ENCODE measurements at places on chromosomes 12 and 14. TPM values are rescaled to one million over a fixed set of nuclear protein-coding genes. Genes with fewer than 3 reads are reported as not detected.
A peak's percentile ranks its signal among the peaks of the same experiment; 100 is the strongest.

GRCh38 chr12:98464190-98464589 lies 51.2 kb upstream of the TMPO start:
- DNase-seq, result no peak

DNA sequence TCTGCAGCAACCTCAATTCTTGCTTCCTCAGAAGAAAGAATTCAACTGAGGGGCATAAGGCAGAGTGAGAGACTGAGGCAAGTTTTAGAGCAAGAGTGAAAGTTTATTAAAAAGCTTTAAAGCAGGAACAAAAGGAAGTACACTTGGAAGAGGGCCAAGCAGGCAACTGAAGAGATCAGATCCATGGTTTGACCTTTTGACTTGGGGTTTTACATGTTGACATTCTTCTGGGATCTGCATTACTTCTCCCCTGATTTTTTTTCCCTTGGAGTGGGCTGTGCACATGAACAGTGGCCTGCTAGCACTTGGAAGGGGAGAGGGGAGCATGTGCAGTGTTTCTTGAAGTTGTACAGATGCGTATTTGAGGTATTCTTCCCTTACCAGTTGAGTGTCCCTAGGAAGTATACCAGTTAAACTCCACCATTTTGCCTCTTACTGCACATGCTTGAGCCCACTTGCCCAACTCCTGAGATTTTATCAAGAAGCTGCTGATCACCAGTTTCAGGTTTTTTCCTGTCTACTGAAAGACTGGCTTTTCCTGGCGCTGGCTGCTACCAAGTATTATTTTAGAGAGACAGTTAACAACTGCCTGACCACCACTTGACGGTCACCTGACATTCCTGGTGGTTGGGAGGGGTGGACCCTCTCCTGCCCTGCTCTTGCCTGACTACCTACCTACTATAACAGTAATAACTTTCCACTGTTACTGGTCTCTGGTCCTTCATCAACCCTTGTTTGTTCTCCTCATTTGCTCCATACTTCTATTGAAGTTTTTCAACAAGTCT lies 26.0 kb upstream of the TMTC2 start:
- DNase-seq, result peak; percentile 55

- DNase-seq, result peak; percentile 8
Measured at GRCh38 chr14:82667006-82667405, 1133.4 kb upstream of the SEL1L start.

DNA sequence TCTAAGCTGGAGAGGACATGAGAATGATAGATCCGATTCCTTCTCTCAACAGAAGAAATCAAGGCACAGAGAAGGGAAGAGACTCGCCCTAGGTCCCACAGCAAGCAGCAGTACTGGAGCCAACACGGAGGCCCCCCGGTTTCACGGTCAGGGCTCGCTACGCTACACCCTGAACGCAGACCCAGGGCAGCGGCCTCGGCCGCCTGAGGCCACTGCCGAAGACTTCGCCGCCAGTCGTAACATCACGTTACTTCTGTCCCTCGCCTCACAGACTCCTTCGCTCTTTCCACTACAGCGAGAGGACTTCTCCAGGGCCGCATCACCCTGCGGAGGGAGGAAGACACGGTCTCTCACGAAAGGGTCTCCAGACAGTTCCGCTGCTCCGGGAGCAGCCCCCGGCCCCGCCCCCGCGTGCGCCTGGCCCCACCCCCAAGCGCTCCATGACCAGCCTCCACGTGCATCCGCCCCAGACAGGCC lies 411 bp upstream of the DCAF4 start:
- no peak for DNase-seq

The TOMM20L gene
- not detected for total RNA-seq

The FITM1 gene
- 0.13 TPM for total RNA-seq

The DBX2 gene
- total RNA-seq, result not detected

All from HT-29 (cell line).